ENCODE measurements at places on chromosomes 6 and 20.
A peak's percentile ranks its signal among the peaks of the same experiment; 100 is the strongest.

DNA sequence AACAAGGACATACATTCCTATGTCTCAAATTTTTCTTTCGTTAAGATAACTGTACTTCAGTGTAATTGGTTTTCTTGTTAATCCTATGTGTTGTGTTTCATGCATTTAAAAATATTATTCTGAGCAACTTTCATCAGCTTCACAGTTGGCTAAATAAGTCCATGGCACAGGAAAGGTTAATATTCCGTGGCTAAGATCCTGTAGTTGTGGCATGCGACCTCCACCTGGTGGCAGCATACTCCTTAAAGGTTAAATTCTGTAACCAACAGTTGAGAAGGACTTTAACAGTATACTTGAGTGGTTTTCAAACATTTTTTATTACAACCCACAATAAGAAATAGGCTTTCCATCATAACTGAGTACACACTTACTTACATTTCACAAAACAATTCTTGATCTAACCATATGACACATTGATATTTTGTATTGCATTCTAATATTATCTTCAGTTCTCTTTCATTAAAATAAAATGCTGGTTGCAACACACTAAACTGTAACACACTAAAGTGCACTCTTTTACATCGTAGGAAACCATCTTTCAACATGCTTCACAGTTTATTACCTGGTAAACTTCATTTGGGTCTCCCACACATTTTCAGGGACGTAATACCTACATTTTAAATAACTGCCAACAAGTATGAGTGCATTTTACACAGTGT lies 118.3 kb downstream of the SLX4IP start:
- peak; percentile 74 for DNase-seq

- DNase-seq = no peak
Observed at GRCh38 chr20:23082846-23083552, 3.1 kb downstream of the CD93 start.

- no peak for DNase-seq
Observed at GRCh38 chr6:138569970-138570724, 70.9 kb upstream of the NHSL1 start.

- DNase-seq = no peak
Observed at GRCh38 chr20:2907519-2907918, 34.2 kb downstream of the PTPRA start.

DNA sequence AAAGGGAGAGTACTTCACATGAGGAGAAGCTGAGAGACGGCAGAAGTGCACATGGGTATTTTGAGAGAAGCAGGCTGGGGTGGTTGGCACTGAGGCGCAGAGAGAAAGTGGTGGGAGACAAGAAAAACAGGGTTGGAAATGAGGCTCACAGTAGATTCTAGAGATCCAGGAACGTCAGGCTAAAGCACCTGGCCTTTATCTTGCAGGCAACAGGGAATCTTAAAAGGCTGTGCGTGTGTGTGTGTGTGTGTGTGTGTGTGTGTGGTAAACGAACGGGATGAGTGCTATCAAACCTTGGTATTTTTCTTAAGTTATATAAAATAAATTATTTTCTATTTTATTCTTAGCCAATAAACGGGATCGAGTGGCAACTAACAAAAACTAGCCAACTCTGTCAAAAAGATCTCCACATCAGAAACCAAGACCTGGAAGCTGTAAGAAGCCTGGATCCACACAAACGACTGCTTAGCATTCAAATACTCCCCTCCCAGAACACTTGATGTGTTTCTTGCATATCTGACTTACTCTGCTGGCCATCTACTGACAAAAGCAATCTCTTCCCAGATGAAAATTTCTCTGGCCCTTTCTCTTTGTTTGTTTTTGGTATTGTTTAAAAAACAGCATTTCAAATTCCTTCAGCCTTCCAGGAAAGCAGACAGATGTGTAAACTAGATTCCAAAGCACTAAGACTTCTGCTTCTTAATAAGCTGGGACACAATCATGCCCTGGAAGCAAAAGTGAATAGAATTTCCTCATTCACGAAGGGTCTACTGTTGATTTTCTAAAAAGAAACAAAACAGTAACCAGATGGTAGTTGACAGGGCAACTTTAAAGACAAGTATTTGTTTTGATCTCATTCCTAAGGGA lies 44.8 kb upstream of the FABP7 start:
- DNase-seq = no peak

DNA sequence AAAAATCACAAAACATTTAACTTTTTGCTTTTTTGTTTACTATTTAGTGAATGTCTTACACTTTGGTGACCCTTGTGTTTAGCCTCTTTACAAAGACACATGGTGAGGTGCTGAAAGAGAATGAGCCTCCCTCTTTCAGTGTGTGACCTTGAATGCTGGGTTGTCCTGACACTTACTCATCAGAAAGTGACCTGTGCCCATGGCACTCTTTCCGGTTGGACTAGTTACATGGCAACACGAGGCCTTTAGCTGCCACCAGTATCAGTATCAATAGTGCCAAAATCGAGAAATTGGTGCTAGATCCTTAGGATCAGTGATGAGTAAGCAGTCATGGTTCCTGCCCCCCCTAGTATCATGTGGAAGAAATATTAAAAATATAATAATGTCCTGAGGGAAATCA lies 1.7 kb upstream of the RPL7L1 start:
- no peak for DNase-seq

DNA sequence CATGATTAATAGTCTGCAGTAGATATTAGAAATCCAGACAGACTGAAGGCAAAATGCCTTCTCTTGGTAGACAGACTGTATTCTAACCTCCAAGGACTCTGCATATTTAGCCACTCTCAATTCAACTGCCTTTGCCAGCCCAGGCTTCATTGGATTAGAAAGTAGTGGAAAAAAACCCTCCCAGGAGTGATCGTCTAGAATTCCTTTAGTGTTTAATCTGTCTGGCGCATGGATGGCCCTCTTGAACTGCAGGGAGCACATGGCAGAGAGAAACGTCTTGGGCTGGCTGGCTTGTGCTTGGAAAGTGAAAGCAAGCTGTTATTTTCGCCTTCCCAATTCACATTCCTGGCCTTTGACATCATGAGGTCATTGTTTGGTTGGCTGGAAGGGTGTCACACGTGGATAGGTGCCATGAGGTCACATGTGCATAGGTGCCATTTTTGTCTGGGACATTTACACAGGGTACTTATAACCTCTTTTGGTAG lies 30.9 kb upstream of the NEDD9 start:
- no peak for DNase-seq

DNA sequence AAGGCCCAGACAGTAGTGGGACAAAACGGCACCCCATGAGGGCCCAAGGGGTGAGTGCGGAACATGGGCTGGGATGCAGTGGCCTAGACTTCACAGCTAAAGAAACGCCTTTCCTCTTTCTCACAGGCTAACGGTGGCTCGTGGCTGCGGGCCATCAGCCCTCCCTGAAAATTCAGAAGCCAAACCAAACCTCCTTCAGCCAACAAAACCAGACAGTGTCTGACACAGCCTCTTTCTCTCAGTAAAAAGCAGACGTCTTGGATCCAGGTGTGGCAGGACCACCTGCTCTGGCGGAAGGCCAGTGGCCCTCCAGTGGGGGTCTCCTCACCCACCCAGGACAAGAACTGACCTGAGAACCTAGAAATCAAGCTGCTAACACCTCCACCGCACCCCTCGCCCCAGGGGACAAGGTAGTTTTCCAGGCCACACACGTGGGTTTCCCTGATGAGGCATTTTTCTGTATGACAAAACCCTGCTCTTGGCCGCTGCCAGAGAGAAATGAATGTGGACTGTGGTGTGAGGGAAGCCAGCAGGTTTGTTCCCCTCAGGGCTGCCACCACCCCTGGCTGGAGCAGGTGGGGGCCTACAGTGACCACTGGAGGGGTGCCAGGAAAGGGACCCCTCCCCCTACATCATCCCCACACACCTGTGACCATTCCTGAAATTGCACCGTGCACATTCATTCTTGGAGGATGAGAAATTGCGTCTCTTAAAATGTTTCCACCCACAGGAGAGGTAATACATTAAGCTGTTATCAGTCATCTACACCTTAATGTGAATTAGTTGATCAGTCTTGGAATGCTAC lies 76.8 kb upstream of the PIM1 start:
- no peak for DNase-seq

DNA sequence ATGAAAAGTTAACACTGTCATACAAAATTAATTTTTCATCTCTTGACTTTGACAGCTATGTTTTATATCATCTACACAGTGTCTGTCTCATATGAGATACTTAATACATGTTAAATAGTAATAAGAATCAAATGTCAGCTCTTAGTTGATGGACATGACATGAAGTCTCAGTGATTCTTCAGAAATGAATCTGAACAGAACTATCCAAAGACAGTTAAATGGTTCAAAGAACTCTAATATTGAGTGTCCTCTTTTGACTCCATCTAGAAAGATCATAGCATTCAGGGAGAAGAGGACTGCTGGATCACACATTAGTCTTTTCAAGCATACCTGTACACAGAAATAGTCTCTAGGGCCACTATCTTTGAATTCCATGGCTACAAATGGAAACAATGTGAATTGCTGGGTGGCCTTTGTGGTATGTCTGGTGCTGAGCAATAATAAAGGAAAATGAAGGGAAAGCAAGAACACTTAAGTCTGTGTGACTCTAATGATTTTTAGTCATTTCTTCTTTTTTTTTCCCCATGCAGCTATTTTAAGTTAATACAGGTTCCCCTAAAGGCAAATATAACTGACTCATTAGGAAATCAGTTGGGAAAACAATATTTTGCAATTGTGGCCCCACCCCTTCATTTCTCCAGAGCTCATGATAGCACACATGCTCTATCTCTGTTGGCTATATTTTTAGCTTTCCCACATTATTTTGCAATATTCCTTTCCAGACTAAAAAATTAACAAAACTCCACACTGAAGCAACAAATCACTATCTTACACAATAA lies 367.5 kb downstream of the GRIK2 start:
- no peak for DNase-seq

DNA sequence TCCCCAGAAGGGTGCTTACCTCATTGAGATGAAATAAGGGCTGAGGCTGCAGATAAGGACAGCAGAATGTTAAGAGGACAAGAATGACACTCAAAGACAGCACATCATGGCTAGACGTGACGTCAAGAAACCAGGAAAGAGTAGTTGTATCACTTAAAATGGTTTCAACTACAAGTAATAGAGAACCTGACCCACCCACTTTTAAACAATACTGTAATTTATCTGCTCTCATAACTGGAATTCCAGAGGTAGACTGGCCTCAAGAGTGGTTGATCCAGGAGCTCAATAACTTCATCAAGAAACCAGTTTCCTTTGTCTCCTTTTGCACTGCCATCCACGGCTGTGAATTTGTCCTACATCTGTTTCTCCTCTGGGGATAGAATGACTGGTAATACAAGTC lies 187.1 kb downstream of the EYA4 start:
- no peak for DNase-seq

- DNase-seq = no peak
Observed at GRCh38 chr6:105941621-105942412, 144.3 kb upstream of the PRDM1 start.

GRCh38 chr6:168343239-168344150 lies 23.9 kb upstream of the DACT2 start:
- no peak for DNase-seq

- no peak for DNase-seq
Observed at GRCh38 chr20:12074111-12074655, 156.5 kb downstream of the BTBD3 start.

DNA sequence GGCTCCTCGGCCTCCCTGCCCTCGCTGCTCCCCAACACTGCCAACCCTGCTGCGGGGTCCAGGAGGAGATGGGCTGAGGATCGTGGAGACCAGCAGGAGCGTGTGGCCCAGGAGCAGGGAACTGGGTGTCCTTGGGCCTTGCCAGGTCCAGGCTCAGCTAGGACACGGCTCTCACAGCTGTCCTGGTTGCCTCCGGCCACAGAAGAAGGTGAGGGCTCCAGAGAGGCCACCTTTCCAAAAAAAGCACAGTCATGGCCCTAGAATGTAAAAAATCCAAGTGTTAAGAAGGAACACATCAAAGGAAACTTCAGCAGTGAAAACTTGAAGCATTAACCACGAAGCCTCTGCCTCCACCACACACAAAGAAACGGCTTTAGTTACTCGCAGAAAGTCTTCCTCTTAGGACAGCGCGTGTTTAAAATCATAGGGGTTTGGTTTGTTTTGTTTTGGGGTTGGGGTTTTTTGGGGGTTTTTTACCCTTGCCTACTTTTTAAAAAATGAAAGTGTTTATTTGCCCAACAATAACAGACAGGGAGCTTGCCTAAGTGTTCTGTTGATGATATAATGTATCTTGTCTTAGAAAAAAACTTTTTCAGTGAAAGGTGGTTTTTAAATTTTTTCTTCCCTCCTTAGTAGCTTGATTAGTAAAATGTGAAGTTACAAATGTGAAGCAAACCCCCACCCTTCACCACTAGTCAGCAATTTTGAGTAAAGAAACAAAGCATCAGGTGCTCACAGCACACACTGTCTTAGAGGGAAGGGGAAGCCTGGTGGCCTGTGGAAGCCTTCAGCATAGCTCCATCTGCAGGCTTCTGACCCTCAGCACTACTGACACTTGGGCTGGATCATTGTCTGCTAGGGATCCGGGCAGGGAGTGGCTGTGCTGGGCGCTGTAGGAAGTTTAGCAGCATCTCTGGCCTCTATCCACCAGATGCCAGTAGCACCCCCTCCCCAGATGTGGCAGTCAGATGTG lies 60.0 kb downstream of the PTPN1 start:
- peak; percentile 83 for DNase-seq

- peak; percentile 22 for DNase-seq
Observed at GRCh38 chr6:158567871-158568401, 8.0 kb downstream of the TMEM181 start.

DNA sequence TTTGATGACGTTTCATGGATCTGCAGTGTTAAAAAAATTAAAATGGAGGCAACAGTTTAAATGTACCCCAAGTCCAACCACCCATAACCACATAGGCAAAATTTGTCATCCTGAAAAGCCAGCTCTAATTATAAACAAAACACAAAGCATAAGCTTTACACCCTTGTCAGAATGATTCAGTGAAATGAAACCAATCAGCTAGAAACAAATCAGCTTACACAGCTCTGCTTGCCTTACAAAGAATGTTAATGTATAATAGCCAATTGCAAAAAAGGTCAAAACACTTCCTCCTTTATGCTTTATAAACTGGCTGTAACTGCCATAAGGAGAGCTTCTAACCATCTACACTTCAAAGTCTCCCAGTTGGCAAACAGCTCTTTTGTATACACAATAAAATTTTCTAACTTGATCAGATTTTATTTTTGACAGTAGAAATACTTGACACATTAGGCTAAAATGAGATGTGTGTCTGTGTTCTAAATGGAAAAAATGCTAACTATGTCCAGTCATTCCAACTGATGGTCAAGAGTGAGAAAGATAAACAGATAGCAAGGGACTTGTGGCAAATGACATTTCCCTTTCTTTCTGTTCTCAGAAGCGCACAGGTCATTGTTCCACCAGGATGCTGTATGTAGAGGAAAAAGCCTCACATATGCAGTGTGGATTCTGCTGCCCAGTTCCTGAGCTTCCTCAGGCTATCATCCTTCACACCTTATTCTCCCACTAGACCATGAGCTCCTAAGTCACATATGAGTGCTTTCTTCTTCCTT lies 344.3 kb upstream of the ID4 start:
- DNase-seq = no peak

GRCh38 chr6:52416629-52417151 lies 3.5 kb upstream of the EFHC1 start:
- peak; percentile 60 for DNase-seq

DNA sequence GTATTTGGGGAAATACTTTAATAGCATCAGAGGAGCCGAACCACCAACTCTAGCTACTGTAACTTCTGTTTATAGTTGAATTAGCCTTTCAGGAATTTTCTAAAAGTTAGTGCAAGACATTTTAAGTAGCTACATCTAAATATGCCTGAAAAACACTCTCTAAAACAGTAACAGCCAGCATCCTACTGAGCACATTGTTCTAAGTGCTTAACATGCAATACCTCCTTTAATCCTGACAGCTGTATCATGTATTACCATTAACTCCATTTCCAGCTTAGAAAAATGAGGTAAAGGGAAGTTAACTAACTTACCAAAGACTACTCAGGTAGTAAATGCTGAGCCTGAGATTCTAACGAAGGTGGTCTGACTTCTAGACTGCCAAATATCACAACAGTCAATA lies 120.7 kb downstream of the DST start:
- no peak for DNase-seq
